ENCODE measurements at places on chromosomes 7 and 10. TPM values are rescaled to one million over a fixed set of nuclear protein-coding genes. Genes with fewer than 3 reads are reported as not detected.

OR2A12 gene
- polyA plus RNA-seq: not detected

HGF gene
- 0.24 TPM for polyA plus RNA-seq

CTAGE8 gene
- 1.3 TPM for polyA plus RNA-seq

SFRP5 gene
- polyA plus RNA-seq: 2.4 TPM

PCLO gene
- 8.6 TPM for polyA plus RNA-seq

EXOC4 gene
- 24.3 TPM for polyA plus RNA-seq

PPP1R17 gene
- polyA plus RNA-seq: 2.4 TPM

CYP2C9 gene
- not detected for polyA plus RNA-seq

LIPK gene
- polyA plus RNA-seq: not detected

NODAL gene
- 12.0 TPM for polyA plus RNA-seq

PNLIP gene
- not detected for polyA plus RNA-seq

TSPAN12 gene
- 9.7 TPM for polyA plus RNA-seq

SLC16A12 gene
- 0.89 TPM for polyA plus RNA-seq

ACTA2 gene
- 3.9 TPM for polyA plus RNA-seq

PNLIPRP2 gene
- polyA plus RNA-seq: 0.19 TPM

ASAH2 gene
- polyA plus RNA-seq: 0.92 TPM

DRGX gene
- not detected for polyA plus RNA-seq

IL15RA gene
- polyA plus RNA-seq: 2.2 TPM

IFIT1B gene
- polyA plus RNA-seq: 0.10 TPM

GIMAP7 gene
- polyA plus RNA-seq: not detected

AGAP9 gene
- polyA plus RNA-seq: 5.8 TPM

HMX3 gene
- not detected for polyA plus RNA-seq

GDF2 gene
- polyA plus RNA-seq: not detected

TMEM140 gene
- polyA plus RNA-seq: 1.3 TPM

PLAU gene
- polyA plus RNA-seq: 17.5 TPM

ARL4A gene
- 82.5 TPM for polyA plus RNA-seq

Measured in GM23338 (cell line).